ENCODE measurements at places on chromosomes 4 and X.

DNA sequence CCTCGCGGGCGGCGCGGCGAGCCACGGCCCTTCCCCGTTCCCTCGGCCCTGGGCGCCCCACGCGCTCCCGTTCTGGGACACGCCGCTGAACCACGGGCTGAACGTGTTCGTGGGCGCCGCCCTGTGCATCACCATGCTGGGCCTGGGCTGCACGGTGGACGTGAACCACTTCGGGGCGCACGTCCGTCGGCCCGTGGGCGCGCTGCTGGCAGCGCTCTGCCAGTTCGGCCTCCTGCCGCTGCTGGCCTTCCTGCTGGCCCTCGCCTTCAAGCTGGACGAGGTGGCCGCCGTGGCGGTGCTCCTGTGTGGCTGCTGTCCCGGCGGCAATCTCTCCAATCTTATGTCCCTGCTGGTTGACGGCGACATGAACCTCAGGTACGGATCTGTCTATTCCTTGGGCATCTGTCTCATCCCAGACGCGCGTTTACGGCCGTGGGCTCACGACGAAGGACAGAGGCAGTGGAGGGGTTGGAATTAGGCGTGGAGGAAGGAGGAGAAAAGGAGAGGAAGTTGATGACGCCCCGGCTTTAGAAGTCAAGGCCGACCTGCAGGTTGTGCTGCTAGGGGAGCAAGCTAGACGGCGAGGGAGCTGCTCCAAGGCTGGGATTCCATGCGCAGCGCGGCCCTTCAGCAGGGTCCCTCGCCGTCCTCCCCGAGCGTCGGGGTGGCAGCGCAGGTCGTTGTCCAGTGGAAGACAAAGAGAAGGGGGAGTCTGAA lies 792 bp downstream of the SLC10A4 start:
- DNase-seq: no peak

DNA sequence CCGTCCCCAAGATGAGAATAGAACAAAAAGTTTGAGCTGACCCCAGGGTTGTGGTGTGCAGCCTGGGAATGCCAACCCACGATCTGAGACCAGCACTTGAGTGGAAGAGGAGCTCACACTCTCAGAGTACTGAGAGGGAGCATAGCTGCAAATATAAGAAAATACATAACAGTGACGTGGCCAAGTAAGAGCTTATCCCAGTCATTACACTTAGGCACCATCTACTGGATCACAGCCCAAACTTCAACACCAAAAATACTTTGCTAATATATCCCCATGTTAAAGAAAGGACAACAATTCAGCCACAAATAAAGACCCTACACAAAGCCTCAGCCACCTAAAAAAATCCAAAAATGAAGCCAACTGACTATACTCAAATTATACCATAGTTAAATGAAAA lies 33.3 kb upstream of the CXCL6 start:
- DNase-seq: no peak

GRCh38 chr4:77052352-77052751 lies 23.4 kb downstream of the CCNI start:
- peak; percentile 54 for DNase-seq

DNA sequence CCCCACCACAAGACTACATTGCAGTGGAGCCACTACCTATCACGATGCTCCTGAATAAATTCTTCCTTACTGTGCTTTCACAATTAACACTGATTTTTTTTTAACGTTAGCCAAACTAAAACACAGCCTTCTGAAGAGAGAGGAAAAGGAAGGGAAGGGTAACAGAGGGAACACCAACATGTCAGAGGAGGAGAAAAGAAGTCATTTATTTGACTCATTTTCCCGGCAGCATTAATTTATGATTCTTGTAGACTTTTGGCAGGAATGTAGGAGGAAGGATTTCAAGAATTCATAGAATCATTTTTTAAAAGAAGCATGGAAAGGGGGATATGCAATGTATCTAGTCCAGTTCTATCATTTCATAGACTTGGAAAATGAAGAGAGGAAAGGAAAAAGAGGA lies 74.3 kb upstream of the IQCM start:
- DNase-seq: no peak

- DNase-seq: no peak
These were observed 2.7 kb downstream of the KCNE5 start for GRCh38 chrX:109622270-109622669.

DNA sequence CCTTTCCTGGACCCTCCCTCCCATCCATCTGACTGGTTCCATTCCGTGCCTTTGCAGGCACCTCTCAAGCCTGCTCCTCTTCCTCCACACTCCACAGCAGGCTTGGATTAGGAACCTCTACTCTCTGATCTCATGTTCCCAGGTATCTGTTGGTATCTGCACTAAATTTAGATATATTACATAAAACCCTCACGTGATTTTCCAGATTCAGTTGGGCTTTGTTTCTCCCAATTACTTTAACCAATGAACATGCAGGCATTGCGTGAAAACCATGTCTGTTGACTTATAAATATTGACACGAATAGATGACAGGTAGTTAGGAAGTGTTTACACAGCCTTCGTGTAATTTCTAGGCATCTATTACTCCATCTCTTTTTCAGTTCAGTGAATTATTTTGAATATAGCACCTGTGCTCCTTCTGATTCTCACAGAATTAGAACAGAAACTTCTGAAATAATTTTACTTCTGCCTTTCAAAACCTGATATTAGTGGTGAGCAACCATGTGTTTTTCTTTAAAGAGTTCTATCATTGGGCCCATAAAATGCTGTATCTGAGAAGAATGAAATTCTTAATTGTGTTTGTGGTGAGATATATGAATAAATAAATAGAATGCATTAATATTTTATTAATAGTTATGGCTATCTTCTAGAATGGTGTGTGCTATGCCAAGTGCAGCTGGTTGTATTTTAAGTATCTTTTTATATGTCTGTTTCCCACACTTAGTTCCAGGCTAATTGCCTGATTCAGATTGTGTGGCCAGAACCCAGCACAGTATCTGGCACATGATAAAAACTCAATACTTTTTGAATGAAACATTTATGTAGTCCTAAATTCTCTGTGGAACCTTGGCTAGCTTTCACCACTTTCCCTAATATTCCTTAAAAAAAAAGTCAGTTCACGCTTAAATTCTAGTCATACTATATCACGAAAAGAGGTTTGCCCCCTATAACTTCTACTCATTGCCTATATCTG lies 304.8 kb downstream of the QDPR start:
- no peak for DNase-seq

- no peak for DNase-seq
These were observed 35.3 kb upstream of the DCX start for GRCh38 chrX:111447298-111447697.

- DNase-seq: no peak
These were observed 7.3 kb upstream of the RAB9B start for GRCh38 chrX:103839404-103839803.

DNA sequence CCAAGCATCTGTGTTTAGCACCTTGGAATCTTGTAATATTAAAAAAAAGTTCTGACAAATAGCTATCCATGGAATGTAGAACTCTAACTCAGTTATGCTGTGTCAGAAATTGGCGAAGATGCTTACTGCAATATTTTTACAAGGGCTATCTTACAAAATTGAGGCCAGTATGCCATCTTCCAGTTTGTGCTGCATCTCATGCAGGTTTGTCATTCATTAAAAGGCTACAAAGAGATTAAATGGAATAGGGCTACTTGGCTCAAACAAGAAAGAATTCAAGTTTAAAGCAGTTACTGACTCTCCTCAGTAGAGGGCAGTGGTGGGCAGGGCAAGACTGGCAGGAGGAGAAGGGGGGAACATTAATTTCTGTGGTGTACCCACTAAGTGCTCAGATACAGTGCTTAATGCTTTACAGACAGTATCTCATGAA lies 66.5 kb downstream of the SHROOM4 start:
- DNase-seq: no peak

DNA sequence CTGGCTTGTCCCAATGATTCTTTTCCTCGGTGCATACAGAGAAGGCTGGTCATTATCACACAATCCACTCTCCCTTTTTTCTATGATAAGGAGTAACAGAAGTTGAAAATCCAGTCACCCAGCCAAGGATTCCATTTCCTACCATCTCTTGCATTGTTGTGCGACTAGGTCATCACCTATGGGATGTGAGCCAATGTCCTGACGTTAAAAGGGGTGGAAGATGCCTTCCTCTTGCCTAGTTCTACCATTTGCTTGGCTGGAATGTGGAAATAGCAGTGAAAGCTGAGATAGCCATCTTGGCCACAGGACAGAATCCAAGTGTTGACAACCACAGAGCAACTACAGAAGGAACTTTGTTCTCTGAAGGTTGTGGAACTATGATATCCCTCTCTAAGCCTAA lies 132.2 kb upstream of the KIT start:
- DNase-seq: no peak

- DNase-seq: no peak
These were observed 11.1 kb upstream of the EREG start for GRCh38 chr4:74353858-74354257.

- DNase-seq: no peak
These were observed 121.5 kb upstream of the ENPEP start for GRCh38 chr4:110354460-110354859.

GRCh38 chrX:3589474-3589873 lies 124.0 kb downstream of the PRKX start:
- no peak for DNase-seq

DNA sequence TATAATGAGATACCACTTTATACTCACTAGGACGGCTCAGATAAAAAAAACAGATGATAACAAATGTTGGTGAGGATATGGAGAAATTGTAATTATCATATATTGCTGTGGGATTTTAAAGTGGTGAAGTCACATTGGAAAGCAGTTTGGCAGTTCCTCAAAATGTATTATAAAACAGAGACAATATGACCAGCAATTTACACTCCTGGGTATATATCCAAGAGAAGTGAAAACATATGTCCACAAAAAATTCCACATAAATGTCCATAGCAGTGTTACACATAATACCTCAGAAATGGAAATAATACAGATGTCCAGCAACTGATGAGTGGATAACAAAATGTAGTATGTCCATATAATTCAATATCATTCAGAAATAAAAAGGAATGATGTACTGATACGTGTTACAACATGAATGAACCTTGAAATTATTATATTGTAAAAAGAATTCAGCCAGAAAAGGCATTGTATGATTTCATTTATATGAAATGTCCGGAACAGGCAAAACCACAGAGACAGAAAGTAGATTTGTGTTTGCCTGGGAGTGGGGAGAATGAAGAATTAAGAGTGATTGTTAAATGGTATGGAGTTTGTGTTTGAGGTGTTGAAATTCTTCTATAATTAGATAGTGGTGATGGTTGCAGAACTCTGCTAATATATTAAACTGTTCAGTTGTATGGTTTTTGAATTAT lies 220.9 kb downstream of the SLC7A11 start:
- DNase-seq: no peak

DNA sequence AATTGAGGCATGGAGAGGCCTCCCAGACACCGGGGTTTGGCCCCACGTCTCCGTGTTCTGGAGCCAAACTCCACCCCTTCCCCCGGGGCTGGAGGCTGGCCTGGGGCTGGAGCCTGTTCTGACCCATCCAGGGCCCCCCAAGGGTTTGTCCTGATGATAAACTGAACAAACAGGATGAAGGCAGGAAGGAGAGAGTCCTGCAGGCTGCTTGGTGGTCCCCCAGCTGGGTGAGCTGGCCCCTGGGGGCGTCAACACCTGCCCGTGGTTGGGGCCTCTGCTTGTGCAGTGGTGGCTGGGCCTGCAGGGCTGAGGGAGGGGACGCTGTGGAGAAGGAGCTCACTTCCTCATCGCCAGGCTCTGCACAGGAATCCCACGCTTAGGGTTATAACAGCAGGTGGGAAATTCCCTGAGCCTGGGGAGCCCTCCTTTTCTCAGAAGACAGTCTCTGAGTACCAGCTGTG lies 2.3 kb downstream of the SH3TC1 start:
- DNase-seq: peak; percentile 11

GRCh38 chr4:147901388-147901787 lies 169.5 kb downstream of the ARHGAP10 start:
- no peak for DNase-seq

DNA sequence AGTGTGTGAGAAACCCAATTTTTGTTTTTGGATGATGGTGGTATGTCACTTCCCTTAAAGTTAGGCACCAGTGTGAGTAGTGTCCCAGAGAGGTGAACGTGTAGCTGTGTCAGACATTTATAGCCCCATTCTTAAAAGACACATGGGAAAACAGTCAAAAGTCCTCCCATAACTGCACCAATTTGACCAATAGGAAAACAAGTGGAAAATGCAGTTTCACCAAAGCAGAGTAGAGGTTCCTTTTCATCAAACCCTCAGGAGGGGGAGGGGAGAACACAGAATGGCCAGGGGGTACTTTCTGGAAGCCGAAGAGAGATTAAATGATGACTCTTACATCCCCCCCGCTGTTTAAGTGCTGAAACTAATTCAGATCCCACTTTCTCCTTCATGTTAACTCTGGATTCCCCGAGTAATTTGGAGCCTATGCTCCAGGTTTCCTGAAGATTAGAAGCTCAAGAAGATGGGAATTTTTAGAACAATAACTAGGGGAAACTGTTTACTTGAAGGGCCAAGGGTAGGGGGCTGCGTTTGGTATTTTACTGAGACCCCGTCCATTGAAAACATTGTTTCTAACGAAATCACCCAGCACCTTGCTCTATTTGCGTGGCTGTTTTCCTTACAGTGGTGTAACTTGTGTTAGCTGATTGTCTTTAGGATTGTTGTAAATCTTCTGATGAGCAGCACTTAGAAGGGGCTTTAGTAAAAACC lies 2.1 kb upstream of the LEF1 start:
- DNase-seq: no peak

DNA sequence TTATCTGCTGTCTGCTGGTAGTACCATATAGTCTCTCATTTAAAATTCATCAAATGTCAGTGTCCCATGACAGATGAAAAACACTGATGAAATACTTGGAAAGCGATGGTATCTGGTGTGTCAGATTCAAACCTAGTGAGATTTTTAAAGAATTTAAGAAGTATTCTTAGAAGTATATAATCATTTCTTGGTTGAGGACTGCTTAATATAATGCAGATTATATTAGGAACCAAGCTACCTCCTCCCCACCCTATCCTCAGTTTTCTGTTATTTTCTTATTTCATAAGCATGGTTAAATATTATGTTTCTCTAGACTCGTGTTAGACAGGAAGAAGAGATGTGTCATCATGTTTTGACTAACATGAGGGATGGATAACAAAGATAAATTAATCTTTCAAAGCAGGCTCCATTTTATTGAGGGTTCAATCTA lies 118.5 kb downstream of the GLUD2 start:
- DNase-seq: no peak

DNA sequence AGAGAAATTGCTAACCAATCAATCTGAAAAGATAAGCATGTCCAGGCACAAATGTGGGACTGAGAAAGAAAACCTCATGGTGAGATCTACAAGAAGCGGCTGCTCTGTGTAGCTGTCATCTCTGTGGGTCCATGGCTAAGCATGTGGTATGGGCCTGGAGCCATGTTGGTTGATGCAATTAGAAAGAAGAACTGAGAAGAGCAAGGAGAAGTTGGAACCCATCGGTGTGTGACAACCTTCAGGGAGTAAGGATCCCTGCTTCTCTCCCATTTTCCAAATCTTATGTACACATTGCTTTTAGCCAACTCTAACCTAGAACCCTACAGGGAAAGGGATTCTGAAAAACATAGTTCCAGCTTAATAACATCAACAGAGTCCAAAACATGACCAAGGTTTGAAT lies 890.2 kb downstream of the FSTL5 start:
- no peak for DNase-seq
